ENCODE measurements at places on chromosomes 12 and 14.

DNA sequence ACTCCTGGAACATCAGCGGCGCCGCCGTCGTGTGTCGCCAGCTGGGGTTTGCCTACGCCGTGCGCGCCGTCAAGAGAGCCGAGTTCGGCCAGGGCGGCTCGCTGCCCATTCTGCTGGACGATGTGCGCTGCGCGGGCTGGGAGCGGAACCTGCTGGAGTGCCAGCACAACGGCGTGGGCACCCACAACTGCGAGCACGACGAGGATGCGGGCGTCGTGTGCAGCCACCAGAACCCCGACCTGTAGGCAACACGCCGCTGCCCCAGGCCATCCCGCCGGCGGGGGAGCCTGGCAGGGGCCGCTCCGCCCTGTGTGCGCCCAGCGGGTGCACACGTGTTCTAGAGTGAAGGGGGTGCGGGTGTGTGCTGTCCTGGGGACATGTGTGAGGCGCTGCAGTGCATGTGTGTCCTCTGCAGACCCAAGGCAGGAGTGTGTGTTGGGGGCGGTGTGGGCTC is 8.7 kb upstream of the CYP46A1 start:
- no peak for DNase-seq

- no peak for DNase-seq
These were observed 43.3 kb upstream of the DHRS4 start for GRCh38 chr14:23910101-23910875.

DNA sequence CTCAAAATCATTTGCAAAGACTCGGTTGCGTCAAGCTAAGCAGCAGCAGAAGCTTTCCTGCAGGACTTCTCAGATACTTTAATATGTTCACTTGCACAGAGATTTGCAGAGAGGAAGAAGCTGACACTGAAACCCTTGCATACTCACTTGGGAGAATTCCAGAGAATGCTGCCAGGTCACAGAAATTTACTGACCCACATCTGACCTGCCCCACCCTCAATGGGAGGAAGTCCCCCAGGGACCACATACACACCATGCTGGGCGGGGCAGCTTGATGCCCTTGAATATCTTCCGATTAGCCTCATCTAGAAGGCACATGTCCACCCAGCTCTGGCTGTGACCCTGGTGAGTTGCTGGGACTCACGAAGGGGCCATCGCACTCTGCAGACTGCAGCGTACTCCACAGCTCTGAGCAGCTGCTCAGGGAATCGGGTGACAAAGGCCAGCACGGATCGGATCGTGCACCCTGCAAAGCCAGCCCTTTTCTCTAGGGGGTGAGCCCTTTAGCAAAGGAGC is 83.2 kb downstream of the ITPK1 start:
- no peak for DNase-seq

- no peak for DNase-seq
These were observed 25.2 kb downstream of the SLC24A4 start for GRCh38 chr14:92348154-92348553.

- no peak for DNase-seq
These were observed 35.9 kb downstream of the PLEKHA5 start for GRCh38 chr12:19165451-19165850.

GRCh38 chr12:98341026-98341425 is 174.4 kb upstream of the TMPO start:
- no peak for DNase-seq

DNA sequence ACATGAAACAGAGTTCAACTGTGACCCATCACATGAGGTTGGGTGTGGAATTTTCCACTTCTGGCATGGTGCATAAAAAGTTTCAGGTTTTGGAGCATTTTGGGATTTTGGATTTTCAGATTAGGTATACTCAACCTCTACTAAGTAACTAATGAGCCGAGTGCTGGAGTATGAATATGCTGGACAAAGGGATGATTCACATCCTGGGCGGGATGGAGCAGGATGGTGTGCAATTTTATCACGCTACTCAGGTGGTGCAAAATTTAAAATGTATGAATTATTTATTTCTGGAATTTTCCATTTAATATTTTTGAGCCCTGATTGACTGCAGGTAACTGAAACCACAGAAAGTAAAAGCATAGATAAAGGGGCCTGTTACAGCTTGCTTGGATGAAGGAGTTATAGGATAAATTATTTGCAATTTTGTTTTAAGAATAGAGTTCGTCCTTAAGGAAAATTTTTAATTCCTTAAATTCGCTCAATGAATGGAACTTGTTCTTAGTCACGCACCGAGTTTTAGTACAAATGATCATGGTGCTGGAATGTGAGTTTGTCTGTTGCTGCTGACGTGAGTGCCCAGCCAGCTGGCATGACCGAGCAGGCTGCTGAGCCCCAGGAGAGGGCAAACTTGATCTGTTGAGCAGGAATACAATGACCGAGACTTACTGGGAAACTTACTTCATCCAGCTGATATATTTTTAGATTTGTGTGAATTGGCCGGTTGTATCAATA is 176.3 kb downstream of the ESR2 start:
- no peak for DNase-seq

DNA sequence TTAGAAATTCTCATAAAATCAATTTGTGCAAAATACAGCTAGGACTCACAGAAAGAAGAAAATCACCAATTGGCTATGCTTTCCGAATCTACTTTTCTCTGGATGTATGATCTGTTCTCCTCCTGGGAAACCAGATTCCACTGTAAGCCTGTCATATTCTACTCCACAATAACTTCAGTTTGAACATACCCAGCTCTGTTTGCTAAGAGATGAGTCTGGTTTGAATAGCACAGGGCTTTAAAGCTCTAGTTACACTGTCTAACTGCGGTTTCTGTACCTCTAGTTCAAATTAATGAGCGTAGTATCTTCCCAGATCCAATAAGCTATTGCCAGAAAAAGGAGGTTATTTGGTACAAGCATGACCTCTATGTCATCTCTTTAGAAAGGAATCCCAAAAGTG is 270.1 kb downstream of the DAD1 start:
- DNase-seq: no peak

DNA sequence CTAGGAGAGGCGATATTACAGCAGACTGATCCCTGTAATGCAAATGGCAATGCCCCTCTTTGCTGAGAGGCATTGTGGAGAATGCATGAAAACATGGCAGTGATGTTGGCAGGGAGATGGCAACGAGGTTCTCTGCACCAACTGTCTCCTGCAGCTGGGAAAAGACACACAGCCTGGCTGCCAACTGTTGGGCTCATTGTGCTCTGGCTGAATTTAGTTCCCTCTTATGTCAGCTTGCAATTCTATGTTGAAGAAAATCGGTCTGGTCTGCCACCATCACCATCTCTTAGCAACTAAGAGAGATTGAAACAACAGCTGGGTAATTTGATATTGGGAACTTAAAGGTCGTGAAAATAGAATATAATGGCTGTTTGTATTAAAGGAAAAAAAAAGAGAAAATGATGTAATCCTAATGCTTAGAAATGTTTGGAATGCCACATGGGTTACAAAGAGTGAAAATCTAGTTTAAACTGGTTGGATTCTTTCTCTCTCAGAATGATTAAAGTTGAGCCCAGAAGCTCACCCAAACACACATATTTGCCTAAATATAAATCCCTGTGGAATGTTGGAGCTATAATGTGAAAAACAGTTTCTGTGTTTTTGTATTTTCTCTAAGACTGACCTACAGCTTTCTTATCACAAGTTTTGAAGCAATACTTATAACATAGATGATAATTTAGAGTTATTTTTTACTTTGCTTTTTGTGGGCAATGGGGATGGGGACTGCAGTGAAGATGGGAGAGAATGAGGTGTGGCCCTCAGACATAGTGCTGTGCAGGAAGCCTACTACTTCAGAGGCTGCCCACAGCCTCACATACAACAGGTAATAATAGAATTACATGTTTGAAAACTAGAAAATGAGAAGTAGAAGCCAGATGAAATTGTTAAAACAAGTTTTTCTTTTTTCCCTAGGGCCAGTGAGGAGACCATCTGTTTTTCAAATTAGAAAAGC is 143.7 kb downstream of the AKAP6 start:
- no peak for DNase-seq

- DNase-seq: no peak
These were observed 36.2 kb downstream of the TMEM120B start for GRCh38 chr12:121748571-121749265.

DNA sequence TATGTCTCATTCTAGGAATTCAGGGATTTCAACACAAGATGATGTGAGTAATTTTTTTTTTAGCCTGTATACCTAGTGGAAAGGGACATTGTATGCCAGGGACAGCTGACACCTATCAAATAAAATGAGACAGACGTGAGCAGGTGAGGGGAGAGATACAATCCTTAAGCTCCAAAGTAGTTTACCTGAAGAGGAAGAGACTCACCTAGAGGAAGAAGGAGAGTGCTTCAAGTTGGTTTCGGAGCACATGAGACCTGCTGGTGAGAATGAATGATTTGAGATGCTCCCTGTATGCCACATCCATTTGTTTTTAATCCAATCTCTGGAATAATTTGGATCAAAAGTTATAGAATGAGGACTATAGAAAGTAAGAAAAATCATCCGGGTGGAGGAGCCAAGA is 915.4 kb upstream of the FBXO33 start:
- no peak for DNase-seq

DNA sequence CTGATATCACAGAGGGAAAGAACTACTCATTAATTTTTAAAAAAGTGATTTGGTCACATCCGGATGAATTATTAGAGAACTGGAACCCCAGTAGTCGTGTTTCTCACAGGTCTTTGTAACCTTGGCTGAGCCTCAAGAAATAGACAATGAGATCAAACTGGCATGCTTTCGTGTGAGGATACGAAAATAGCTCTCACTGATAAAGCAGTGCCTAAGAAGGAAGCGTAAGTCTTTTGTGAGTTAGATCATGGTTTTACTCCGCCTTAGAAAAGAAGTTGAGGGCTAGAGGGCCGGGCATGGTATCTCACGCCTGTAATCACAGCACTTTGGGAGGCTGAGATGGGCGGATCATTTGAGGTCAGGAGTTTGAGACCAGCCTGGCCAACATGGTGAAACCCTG is 33.8 kb upstream of the GALNT16 start:
- DNase-seq: no peak

- DNase-seq: no peak
These were observed 156.5 kb upstream of the RMST start for GRCh38 chr12:97306147-97306546.

DNA sequence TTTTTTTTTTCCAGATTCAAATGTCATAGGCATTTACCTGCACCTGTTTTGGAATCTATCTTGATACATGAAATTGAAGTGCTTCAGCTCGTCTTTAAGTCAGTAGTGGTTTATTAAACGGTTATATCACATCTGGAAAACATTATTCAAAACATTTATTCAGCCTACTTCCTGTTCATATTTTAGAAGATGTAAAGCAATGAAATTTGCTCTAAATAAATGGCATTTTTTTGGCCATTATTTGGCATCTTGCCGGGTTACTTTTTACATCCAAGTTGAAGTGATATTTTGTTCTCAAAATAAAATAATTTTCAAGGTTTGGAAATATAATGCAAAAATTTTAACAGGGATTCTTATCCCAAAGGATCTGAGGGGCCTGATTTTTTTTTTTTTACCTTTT is 103.1 kb downstream of the EML1 start:
- no peak for DNase-seq

DNA sequence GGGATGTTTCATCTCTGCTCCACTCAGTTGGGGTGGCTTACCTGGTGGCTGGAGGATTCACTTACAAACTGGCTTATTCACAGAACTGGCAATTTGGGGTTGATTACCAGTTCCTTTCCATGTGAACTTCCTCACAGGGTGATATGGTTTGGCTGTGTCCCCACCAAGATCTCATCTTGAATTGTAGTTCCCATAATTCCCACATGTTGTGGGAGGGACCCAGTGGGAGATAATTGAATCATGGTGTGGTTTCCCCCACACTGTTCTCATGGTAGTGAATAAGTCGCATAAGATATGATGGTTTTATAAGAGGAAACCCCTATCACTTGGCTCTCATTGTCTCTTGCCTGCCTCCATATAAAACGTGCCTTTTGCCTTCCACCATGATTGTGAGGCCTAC is 26.9 kb upstream of the IGF1 start:
- DNase-seq: no peak

- no peak for DNase-seq
These were observed 10.1 kb upstream of the SPATS2 start for GRCh38 chr12:49357103-49357678.

- DNase-seq: no peak
These were observed 5.5 kb downstream of the DNAH10 start for GRCh38 chr12:123767613-123768012.

- no peak for DNase-seq
These were observed 219.4 kb downstream of the CNTN1 start for GRCh38 chr12:40911676-40912075.

- no peak for DNase-seq
These were observed 18.3 kb downstream of the KICS2 start for GRCh38 chr12:64203775-64204174.

- no peak for DNase-seq
These were observed 373.5 kb upstream of the CLEC14A start for GRCh38 chr14:38629412-38629811.

- DNase-seq: no peak
These were observed 226.2 kb upstream of the LHX5 start for GRCh38 chr12:113697651-113698509.

DNA sequence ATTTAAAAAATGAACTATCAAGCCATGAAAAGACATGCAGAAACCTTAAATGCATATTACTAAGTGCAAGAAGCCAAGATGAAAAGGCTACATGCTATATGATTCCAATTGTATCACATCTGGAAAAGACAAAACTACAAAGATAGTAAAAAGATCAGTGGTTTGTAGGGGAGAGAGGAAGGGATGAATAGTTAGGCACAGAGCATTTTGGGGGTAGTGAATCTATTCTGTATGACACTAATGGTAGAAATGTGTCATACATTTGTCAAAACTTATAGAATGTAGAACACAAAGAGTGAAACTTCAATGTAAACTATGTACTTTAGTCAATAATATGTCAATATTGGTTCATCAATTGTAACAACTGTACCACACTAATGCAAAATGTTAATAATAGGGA is 20.8 kb downstream of the TXNDC16 start:
- no peak for DNase-seq

- DNase-seq: no peak
These were observed 3.6 kb downstream of the SMCO3 start for GRCh38 chr12:14810167-14810952.

DNA sequence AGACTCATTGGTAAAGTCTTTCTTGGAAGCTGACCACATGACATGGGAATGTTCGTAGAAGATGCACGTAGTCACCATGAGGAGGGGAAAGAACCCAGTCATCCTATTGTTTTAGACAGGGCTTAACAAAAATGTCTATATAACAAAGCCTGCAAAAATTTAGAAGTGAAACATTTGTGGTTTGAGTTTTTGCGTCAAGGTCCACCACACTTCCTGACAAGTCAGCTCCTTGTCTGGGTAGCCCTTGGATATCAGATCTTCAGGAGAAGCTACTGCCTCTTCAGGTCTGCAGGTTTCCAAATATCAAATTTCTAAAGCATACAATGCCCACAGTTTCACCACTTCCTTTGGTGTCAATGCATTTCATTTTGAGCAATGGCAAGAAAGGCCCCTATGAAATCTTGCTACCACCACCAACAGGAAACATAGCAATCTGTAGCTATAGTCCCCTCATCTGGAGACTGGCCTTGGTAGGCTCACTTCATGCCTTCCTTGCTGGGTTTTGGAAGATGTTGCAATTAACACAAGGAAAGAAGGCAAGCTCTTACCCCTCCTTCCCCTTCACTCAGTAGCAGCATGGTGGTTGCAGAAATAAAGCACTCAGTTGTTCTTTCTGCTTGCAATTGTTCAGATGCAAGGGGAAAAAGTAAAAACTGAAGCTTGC is 235.2 kb downstream of the PCNX1 start:
- DNase-seq: no peak

- no peak for DNase-seq
These were observed 391.2 kb downstream of the AEBP2 start for GRCh38 chr12:19830446-19830845.

Data from NCI-H187 (cell line).